Immature natural killer cell (primary cell): ENCODE measurements at places on chromosomes 6 and 20.

DNA sequence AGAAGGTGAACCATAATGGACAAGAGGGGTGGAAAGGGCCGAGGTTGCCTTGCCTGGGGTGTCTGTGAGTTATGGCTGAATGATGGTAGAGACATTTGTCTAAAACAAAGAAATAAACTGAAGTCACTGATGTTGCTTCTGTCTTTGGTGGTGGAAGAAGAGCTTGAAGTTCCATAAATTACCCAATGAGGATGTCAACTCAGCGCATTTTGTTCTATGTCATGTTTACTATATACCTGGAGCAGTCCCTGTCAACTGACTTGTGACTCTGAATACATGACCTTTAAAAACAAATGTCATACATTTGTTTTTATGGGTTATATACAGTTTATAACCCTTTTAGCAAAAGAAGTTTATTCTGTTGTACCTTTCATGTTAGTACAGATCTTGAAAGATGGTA, 2.0 kb downstream of the EFHC1 start:
- DNase-seq = no peak

- DNase-seq = no peak
Measured at GRCh38 chr6:170116636-170117035, 174.2 kb downstream of the DLL1 start.

- DNase-seq = peak; percentile 34
Measured at GRCh38 chr20:13009682-13010406, 1.1 kb downstream of the SPTLC3 start.

DNA sequence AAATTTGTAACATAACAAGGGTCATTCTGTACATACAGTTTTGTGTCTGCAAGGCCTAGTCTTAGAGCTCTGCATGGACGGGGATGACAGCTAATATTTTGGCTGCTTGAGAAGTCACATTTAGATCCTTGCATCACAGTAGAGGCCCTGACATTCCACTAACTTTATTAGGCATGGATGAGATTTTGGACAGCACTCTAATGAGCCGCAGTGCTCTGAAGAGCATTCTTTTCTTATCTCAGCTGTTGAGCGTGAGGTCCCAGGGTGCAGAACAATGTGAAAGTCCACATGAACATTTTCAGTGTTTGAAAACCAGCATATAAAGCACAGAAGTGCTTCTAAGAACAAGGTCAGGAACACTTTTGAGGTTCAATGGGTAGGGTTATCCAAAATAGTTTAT, 58.9 kb downstream of the IPCEF1 start:
- no peak for DNase-seq

DNA sequence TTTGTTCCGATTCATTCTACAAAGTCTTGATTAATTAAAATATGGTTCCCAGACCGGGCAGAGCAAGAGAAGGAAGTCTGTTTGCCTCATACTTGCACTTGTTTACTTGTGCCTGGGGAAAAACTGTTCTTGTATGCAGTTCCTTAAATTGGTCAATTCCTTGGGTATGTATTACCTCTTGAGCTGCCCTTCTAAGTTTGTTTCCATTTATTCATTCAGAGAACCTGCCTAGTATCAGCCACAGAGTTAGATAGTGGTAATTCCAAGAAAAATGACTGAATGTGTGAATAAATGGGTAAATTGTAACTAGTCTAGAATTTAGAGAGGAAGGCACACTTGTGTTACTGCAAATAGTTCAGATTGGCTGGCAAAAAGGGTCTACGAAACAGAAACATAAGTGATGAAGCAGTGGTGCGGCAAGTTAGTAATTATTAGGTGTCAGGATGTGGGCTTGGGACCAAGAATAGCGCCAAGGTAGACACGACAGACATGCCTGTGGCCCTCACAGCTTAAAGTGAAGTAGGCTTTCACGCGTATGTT, 525 bp upstream of the MAK start:
- DNase-seq = no peak

GRCh38 chr6:84278321-84278998, 51.0 kb upstream of the CEP162 start:
- no peak for DNase-seq

DNA sequence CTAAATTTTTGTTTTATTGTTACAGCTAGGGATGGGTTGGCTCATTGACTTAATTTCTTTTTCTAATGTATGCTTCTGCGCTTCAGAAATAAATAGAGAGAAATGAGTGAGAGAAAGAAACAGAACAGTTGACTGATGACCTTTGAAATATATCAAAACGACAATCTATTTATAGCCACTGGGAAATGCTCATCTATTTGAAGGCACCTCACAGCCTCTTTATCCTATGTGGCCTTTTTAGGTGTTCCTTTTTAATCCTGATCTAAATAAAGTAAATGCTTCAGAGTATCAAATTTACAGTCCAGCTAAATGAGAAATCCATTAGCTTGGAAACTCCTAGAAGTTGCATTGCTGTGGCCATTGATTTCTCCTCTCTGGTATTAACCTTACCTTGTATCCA, 943.5 kb upstream of the CITED2 start:
- DNase-seq = no peak

DNA sequence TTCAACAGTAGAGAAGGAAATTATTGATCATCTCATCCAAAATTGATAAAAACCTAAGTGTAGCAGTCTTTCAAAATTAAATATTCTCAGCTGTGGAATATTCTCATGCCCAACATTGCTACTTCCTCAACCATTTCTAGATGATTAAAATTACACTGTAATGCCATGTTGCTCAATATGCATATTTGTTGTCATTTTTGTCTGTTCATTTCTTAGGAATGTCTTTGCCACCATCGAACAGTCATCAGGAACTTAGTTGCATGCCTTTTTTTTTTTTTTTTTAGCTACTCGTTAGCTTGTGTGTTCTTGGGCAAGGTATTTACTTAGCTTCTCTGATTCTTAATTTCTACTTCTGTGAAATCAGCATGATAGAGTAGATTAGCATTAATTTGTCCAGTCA, 188.6 kb downstream of the DTNBP1 start:
- no peak for DNase-seq

DNA sequence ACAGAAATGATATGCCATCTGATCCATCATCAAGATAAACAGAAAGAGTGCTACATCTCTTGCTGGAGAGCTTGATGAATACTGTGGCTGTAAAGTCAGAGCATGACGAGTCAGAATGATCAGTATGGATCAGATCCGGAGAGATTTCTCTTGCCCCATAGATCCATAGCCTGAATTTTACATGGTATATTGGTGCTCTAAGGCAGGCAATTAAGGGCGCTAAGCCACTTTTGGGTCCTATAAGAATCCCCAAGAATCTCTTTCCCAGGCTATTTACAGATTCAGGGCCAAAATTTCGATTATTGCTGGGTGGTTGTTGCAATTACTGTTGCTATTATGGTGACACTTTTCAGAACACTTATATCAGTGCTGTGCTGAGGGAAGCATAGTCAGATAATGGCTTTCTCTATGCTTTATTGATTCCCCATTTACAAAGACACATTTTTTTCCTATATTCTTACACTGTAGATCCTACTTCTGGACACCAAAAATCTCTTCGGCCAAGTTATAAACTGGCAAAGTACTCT, 94.4 kb downstream of the ADGRB3 start:
- DNase-seq = no peak

GRCh38 chr20:4666001-4666479, 55.7 kb upstream of the PRND start:
- DNase-seq = peak; percentile 50

GRCh38 chr6:44665683-44666082, 278.2 kb downstream of the CDC5L start:
- no peak for DNase-seq

DNA sequence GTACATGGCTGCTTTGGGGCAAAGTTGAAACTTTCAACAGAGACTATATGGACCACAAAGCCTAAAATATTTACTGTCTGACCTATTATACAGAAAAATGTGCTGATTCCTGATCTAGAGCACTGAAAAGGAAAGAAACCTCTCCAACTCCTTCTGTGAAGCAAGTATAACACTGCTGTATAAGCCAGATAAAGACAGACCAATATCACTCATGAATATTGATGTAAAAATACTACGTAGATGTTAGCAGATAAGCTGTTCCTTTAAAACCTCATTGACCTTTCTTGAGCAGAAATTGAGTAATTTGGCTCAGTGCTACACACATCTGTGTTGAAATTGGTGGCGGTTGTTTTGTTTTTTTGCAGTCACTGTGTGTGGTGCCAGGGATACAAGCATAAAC, 69.9 kb upstream of the HDAC2 start:
- no peak for DNase-seq

DNA sequence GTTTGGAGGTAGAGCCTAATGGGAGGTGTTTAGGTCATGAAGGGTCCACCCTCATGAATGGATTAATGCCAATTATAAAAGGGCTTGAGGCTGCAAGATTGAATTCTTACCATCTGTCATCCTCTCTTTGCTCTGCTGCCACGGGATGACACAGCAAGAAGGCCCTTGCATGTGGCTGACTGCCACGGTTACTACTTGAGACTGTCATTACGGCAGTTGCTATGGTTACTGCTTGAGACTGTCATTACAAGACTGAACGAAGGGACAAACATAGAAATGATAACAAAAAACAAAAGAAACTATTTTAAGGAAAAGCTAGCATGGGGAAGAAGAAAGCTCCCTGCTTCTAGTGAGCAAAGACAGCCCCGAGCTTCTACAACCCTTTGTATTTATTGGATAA, 715.0 kb downstream of the TFAP2A start:
- DNase-seq = no peak

GRCh38 chr6:148830614-148831013, 83.8 kb downstream of the UST start:
- peak; percentile 15 for DNase-seq

- DNase-seq = no peak
Measured at GRCh38 chr6:52391599-52391998, 28.5 kb upstream of the EFHC1 start.

- DNase-seq = no peak
Measured at GRCh38 chr6:155100087-155100486, 105.0 kb downstream of the TIAM2 start.

DNA sequence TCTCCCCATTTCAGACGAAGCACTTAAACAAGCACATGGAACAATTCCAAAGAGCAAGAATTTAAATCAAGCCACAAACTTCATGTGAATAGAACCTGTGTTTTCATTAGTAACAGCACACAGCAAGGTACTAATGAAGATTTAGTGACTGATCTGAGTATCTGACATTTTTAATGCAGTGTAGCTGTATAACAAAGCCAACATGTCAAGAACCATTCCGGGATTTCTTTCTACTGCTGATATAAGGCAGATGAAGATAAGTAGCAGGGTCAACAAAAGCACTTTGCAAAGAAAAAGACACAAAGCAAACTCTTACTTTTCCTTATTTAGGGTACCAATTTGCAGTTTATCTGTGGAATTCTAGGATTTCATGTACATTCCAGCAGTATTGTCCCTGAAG, 11.3 kb downstream of the SLC17A5 start:
- DNase-seq = no peak

- no peak for DNase-seq
Measured at GRCh38 chr6:24987446-24988115, 51.8 kb upstream of the RIPOR2 start.

DNA sequence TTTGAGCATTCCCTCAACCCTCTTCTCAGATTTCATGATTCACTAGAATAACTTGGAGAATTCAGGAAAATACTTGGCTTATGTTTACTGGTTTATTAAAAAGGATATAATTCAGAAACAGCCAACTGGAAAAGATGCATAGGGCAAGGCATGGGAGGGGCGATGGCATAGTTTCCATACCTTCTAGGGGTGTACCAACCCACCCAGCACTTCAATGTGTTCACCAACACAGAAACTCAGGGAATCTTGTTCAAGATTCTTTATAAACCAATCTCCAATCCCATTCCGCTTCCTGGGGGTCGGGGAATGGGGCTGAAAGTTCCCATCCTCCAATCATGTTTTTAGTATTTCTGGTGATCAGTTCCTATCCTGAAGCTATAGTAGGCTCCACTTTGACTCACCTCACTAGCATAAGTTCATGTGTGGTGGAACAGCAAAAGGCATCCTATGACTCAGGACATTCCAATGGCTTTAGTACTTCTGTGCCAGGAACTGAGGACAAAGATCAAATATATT, 164.4 kb downstream of the SIM1 start:
- DNase-seq = no peak

DNA sequence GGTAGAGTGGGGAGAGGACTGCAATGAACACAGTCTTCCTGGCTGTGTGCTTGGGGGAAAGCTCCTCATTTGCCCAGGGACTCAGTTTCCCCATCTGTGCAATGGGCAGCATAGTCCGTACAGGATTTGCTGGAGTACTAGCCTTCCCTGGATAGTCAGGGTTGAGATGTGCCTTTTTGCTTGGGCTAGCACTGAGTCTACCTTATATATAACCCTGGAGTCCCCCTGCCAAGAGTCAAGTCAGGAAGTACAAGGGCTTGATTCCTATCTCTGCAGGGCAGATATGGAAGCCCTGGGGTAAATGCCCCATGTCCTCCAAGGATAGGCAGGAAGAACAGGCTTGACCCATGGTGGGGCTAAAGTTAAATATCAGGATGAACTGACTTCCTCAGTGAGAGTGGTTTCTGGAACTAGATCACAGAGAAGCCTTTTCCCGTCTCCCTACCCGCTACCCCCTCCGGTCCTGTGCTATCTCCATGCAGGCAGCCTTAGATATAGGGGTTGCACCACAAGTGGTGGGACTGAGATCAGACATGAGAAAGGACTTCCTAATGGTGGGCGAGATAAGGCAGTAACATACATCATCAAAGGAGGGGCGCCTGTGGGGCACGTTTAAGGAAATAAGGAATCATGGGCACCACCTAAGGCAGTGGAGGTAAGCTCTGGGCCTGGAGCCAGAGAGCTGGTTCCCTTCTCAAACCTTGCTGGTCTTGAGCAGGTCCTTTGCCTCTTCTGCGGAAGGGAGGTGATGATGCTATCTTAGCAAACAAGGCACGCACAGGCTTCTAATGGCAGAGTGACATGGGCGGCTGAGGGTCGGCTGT, 157.9 kb downstream of the MRPL14 start:
- DNase-seq = no peak

- DNase-seq = no peak
Measured at GRCh38 chr20:2353231-2353630, 27.5 kb upstream of the TGM6 start.

- no peak for DNase-seq
Measured at GRCh38 chr6:4451081-4451480, 315.7 kb upstream of the ECI2 start.

- DNase-seq = peak; percentile 61
Measured at GRCh38 chr20:3710703-3711483, 1.5 kb downstream of the SIGLEC1 start.

- DNase-seq = no peak
Measured at GRCh38 chr6:161748535-161749416, 474.9 kb upstream of the AGPAT4 start.
